ENCODE measurements at places on chromosomes 2 and 18.

GRCh38 chr2:80778704-80779103 lies 474.2 kb upstream of the LRRTM1 start:
- DNase-seq: no peak

- no peak for DNase-seq
These were observed 1108.1 kb upstream of the DDX18 start for GRCh38 chr2:116706396-116706795.

GRCh38 chr2:172137943-172138342 lies 35.2 kb upstream of the DLX2 start:
- no peak for DNase-seq

GRCh38 chr2:231222318-231223000 lies 24.0 kb downstream of the ARMC9 start:
- peak; percentile 90 for DNase-seq

GRCh38 chr2:20291106-20291564 lies 59.5 kb downstream of the PUM2 start:
- peak; percentile 54 for DNase-seq

DNA sequence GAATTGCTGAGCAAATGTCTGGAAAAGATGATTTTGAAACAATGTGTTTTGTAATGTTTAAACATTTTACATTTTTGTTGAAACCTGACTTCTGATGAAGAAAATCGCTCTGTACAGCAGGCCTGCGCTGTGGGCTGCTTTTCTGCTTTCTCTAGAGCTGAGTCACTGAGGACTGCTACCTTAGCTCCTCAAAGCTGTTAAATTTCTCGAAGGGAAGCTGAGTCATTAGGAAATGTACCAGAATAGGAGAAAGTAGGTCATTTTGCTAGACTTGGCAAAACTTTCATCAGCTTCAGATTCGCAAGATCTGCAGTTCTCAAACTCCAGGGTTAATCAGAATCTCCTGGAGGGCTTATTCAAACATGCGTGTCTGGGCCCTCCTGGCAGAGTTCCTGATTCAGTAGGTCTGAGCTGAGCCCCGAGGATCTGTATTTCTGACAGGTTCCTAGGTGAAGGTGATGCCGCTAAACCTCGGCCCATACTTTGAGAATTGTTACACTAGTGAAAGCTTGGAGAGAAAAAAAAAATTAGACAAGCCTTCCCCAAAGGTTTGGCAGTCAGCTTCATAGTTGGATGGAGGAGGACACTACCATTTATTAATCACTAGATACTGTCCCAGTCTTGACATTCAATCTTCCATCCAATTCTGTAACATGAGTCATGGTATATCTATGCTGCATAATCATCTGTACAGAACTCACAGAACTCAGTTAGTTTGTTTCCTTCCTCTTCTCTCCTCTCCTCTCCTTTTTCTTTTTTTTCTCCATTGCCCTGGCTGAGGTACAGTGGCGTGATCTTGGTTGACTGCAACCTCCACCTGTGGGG lies 297.6 kb downstream of the PARD3B start:
- DNase-seq: no peak

- no peak for DNase-seq
These were observed 1928.8 kb upstream of the CELF4 start for GRCh38 chr18:39494211-39494896.

DNA sequence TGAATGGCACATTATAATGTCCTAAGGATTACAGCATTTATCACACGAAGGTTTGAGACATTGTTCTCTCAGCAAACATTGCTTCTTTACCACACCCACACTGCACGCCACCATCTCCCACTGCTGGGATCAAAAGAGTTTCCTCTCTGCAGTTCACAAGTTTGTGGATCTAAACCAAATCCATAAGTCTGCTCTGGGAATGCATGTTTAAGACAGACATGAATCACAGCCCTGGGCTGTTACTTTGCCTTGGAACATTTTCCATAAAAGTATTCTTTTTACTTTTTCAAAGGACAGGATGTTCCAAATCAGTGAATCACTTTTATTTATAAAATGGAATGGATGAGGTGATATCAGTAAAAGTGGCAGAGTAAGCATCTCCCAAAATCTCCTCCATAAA lies 36.1 kb downstream of the STPG4 start:
- DNase-seq: no peak

DNA sequence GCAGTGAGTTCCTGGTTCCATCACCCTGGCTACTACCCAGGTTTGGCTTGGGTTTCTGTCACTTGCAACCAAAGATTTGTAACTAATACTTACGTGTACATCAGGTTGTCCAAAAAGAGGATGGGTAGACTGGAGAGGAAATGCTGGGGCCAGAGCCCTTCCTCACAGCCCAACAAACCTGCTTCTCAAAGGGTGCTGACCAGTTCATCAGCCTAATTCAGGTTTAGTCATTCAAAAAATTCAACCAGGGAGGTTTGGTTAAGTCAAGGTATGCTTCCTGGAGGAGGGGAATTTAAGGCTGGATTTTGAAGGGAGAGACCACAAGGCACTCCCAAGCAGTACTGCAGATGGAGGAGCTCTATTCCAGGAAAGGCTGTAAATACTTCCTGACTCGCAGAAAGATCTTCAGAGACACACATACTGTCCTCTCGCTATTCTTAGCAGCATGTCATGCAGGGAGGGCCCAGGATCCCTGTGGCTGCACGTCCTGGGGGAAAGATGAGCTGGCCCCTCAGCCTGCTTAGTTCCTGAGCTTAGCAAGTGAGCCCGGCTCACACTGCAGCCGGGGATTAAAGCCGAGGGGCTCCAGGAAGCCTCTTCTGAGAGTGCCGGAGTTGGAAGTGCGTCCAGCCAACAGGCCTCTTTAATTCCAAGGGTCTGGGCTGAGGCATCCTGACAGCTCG lies 40.0 kb upstream of the BIN1 start:
- DNase-seq: no peak

DNA sequence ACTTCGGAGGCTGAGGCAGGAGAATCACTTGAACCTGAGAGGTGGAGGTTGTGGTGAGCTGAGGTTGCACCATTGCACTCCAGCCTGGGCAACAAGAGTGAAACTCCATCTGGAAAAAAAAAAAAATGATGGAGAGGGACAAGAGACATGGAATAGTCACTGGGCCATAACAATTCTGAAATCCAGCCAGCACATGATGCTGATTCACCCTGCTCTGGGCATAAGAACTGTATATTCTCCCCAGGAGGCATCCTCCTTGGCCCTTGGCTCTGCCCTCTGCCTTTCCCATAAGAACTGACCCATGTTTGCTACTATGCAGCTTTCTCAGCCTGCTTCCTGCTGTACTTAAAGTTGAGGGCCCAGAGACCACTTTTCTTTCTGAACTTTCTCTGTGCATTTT lies 297.7 kb downstream of the GBX2 start:
- no peak for DNase-seq

GRCh38 chr2:217691516-217691915 lies 311.3 kb downstream of the TNS1 start:
- no peak for DNase-seq

- no peak for DNase-seq
These were observed 737 bp upstream of the MAPK4 start for GRCh38 chr18:50558948-50559751.

- DNase-seq: peak; percentile 17
These were observed 247.7 kb upstream of the REV1 start for GRCh38 chr2:99737537-99737936.

DNA sequence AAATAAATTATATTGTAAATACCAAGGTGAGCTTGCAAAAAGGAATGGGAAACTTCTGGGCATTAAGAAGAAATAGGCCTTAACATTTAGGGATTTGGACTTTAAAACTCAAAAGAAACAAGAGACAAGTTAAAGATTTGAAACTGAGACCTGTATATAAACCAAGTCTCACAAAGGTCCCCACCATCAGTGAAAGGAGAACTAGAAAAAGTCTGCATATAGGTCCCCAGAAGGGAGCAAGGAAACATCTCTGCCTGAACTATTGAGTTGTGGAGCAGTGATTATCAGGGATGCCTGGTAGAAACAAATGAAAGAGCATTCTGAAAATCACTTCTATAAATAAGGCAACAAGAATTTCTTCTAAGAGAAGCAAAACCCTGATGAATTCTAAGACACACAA lies 30.5 kb upstream of the ITGAV start:
- no peak for DNase-seq

- no peak for DNase-seq
These were observed 249.4 kb downstream of the NRXN1 start for GRCh38 chr2:50782543-50782942.

- no peak for DNase-seq
These were observed 355.3 kb upstream of the NRXN1 start for GRCh38 chr2:51387235-51387634.

DNA sequence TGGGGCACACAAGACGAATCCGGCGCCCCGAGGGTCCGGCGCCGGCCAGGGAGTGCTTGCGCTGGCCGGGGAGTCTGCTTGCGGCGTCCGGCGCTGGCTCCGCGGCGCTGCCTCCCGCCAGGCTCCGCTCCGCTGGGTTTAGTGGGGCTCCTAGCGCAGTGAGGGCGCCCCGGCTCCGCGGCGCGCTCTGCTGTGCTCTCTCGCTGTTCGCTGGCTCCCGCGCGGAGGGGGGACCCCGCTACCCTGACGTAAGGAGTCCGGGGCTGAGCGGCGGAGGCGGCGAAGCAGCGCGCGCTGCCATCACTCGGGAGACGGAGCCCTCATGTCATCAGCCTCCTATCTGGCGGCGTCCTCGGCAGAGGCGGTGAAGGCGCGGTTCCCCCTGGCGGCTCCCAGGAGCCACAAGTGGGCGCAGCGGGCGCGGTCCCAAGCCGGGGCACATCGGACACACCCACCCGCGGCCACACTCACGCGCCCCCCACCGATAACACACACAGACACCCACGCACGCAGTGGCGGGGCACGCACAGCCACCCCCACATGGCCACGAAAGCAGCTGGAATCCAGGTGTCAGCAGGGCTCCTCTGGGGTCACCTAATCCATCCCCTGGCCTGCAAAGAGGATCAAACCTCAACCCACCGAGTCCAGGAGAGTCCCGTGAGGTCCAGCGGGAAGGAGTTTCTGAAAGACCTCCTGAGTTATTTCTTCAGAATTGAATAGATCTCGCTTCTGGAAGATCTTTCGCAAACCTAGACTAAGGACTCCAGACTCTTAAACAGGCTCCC lies at the start of gene C1QL2:
TSS of gene C1QL2 (minus strand) at position 189 of the 785 bp plus-strand sequence. CDS start 482 bp downstream, outside the sequence.
- DNase-seq: peak; percentile 47

DNA sequence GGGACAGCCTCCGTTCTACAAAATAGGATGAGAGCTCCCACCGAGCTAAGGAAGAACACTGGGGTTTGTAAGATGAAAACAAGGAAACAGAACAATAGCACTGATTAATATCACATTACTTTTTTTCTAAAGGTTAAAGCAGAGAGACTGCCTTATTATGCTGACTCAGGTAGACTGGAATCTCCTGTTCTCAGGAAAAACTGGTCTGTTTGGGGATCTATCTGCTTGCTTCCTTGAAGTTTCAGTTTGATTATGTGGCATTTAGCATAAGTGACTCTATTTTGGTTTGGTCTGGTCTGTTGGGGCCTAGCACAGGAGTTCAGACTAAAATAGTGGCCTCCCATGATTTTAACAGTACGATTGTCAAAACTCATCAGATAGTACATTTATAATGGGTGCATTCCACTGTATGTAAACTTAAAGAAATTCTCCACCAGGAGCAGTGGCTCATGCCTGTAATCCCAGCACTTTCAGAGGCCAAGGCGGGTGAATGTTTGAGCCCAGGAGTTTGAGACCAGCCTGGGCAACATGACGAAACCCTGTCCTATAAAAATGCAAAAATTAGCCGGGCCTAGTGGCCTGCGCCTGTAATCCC lies 64.1 kb upstream of the NDUFV2 start:
- DNase-seq: no peak

Measured in inflammatory macrophage treated with lipopolysaccharide for 4 hours (primary cell).